ENCODE measurements at places on chromosomes 12 and 14. TPM values are rescaled to one million over a fixed set of nuclear protein-coding genes. Genes with fewer than 3 reads are reported as not detected.

Gene ZNF891
- 0.51 TPM for total RNA-seq

DNA sequence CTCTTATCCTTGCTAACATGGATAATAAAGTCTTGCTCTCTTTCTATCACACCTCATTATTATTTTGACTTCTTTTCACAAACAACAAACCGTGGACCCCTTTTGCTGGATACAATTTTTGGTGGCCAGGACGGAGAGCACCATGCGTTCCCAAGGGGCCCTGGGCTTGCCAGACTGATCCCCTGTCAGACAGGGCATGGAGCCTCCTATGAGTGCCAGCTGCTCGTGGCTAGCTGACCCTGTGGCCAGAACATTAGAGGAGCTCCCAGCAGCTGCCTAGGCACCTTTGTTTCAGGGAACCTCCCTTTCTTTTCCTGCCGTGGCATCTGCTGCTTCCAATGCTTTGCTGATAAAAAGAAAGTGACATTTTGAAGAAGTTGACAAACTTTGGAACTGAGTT is 12.5 kb upstream of the CAND1 start:
- DNase-seq, result no peak

DNA sequence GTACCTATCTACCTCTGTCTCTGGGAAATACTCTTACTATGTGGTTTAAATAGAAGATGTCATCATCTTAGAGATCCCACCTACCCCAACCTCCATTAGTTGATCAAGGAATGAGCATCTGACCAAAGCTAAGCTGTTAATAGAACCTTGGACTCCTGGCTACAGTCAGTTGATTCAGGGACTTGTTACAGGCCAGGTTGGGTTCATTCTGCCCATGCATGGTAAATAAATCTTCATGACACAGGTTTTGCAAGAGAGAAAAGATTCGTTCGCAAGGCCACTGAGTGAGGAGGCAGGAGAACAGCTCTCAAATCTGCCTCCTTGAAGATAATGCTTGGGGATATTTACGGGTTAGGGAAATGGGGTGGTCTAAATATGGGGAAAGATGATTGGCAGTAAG is 19.5 kb downstream of the SDR9C7 start:
- DNase-seq, result no peak

DNA sequence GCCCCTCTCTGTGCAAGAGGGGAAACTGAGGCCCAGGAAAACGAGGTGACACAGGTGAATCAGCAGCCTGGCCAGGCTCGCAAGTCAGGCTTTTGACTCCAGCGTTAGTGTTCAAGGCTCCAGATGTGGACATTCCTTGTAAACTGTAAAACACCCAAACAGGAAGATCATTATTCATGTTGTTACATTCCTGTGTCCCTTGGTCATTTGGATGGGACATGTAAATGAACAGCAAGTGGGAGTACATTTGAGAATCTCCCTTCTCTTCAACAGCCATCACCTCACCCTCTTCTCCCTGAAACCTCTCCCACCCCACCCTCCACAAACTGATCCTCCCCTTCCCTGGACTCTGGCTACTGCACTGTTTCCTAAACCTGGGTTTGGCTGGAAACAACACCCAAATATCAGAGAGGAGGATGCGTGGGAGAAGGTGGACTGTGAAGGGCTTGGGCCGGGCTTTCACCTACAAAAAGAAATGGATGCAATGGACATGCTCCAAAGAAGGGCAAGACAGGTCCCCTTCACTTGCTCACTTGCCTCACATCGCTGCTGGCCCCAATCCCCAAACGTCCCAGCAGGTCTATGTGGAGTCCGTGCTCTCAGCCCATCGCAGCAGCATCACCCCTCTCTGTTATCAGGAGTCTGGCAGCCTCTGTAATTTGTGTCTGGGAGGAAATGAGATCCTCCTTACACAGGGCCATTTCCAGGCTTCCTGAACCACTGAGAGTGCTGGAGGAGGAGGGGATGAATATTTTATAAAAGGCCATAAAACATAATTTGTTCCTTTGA is 76.7 kb downstream of the GALNT8 start:
- DNase-seq, result no peak

DNA sequence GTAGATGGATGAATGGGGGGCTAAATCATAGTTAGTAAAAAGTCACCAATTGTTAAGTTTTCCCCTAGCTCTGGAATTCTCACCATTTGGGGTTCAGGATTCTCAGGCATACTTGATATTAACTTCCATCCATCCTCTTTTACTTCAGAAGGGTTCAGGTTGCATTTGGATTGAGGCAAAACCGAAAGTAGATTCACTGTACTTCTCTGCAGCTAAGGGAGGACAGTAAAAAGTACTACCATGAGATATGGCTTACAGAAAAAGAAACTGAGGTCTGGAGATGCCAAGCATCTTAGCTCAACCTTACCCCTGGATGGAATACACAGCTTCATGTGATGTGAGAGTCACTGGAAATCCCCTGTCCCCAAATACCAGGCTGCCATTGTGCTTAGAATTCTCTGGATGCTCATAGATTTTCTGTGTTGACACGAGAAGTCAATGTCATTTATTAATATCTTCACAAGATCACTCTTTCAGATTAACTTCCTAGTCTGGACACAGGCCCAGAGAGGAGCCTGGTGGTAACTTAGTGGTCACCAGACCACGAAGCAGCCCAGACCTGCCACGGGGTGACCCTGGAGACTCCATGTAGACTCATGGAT is 87.1 kb downstream of the SSPN start:
- DNase-seq, result no peak

DNA sequence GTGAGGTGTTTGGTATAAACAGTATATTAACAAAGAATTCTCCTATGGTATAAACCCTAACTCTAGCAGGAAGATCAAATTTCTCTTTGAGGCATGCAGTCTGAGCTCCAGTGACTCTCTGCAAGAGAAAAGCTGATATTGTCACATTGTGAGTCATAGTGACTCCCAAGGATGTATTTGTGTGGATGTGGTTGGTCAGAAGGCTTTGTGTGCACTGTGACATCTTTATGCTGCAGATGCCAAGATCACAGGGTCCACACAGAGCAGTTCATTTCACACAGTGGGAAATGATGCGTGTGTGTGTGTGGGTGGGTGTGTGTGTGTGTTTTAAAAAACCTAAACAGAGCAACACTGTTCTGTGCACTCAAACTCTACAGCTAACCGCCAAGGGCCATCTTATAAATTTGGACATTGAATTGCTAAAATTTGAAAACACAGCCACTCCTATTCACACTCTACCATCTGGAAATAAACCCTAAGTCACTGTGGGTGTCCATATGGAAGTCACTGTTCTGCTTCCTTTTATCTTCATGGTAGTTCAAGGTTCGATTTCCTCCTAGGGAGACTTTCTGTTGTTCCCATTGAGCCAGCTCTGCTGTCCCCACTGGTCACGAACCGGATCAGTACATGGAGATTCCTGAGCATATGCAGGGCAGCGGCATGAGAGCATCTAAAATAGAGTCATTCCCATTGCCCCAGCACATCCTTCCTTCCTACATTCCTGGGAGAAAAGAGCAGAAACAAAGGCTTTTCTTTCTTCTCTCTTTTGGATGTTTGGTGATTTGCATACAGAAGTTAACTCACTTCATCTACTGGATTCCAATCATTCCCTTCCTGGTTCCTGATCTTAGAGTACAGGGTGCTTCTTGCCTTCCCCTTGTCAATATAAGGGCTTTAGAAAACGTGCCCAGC is 727.6 kb downstream of the DIO2 start:
- DNase-seq, result peak; percentile 8

Gene USP44
- 0.95 TPM for total RNA-seq

DNA sequence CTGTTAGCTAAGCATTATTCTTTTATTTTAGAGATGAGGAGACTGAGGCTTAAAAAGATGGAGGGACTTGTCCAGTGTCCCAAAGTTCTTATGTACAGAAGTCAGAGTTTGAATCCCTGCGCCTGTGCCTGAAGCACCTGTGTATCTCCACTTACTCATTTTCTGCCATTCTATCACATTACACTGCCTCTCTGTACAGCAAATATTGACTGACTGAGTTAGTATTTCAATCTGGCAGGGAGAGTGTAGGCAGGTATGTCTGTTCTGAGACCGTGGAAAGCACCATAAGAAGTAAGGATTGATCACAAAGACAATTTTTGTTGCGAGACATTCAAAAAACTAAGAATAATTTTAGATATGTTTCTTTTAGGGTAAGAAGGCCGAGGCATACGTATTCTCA is 162.7 kb downstream of the KITLG start:
- no peak for DNase-seq

Gene B4GALNT1
- total RNA-seq, result 60.9 TPM

GRCh38 chr12:12704593-12705230 is 8.7 kb upstream of the GPR19 start:
- peak; percentile 90 for DNase-seq

Measured in Daoy (cell line).